ENCODE measurements at places on chromosomes 12 and 14.

GRCh38 chr14:21399311-21399870, 15.6 kb upstream of the SUPT16H start:
- DNase-seq: no peak

DNA sequence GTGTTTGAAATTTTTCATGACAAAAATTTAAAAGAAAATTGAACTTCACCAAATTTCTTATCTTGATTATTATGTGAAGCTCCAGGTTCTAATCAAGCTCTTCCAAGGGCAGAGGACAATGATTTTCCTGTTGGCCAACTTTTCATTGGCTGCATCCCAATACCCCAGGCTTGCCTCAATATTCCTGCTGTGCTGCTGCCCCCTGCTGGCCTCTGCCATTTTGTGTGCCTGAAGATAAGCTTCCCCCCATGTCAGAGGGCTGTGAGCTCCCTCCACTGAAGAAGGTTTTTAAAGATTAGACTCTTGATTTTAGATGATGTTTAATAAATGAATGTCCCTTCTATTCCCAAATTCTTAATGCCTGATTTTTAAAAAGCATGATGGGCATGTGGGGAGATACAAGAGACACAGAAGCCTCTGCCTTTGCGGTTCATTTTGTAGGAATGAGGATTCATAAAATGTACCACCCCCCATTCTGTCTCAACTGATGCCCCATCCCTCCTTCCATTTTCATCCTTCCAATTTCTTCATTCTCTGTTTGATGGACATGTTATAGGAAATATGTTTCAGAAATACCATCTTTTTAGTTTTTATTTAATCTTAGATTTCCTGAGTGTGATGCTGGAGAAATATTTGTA, 76.7 kb upstream of the RGS6 start:
- peak; percentile 10 for DNase-seq

- no peak for DNase-seq
Measured at GRCh38 chr14:53285821-53286220, 132.7 kb upstream of the DDHD1 start.

- no peak for DNase-seq
Measured at GRCh38 chr12:55673638-55674037, 34.1 kb downstream of the ITGA7 start.

DNA sequence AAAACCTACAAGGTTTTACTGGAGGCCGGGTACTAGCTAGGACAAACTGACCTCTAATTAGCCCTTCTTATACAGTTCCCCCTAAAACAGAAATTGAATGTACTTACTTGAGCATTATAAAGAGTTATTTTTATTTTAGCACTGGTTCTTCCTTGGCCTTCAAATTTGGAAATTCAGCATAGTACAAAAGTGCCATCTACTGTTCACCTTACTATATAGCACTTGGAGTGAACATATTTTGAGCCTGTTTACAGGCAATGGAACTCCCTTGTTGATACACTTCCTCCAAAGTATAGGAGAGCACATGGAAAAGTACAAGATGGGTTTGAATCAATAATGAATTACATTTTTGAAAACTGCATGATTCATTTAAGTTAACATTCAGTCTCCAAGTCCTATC, 3.9 kb upstream of the POC1B start:
- no peak for DNase-seq

DNA sequence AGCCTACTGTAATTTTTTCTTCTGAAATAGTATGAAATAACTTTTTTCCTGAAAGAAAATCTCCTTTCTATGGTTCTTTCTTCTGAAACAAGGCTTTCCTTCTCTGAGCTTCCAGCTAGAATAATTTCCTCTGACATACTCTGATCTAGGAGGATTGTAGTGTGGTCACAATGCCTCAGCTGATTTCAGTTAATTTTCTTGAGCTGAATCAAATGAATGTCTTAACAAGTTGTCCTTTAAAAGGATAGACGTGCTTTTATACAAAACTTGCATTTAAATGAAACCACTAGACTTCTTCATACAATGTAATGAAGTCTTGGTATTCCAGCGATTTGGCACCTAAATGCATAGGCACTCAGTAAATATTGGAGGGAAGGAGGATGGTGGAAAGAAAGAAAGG, 94.4 kb downstream of the BICD1 start:
- no peak for DNase-seq

- DNase-seq: no peak
Measured at GRCh38 chr12:18971932-18972331, 157.6 kb upstream of the PLEKHA5 start.

DNA sequence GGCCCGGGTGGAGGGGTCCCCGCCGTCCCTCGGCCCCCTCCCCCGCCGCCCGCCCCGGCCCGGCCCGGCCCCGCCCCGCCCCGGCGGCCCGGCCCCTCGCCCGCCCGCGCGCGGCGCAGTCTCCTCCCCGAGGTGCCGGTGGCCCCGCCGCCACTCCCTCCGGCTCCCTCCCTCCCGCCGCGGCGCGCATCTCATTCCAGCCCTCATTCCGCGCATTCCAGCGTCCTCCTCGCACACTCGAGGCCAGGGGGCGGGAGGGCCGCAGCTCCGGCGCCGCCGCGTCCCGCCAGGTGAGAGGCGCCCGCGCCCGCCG, at the start of gene TEAD4:
TEAD4 (plus strand) TSS at position 206 of the 313 bp plus-strand sequence.
- no peak for DNase-seq

GRCh38 chr12:131606218-131606901, 104.5 kb upstream of the SFSWAP start:
- DNase-seq: no peak

Data from stimulated activated CD8-positive, alpha-beta memory T cell treated with anti-CD3 and anti-CD28 coated beads, Interleukin-15, amount 100 ng/mL, for 4 hours (primary cell).